ENCODE measurements at places on chromosomes 3 and 15. TPM values are rescaled to one million over a fixed set of nuclear protein-coding genes. Genes with fewer than 3 reads are reported as not detected.
A peak's percentile ranks its signal among the peaks of the same experiment; 100 is the strongest.

The CCR9 gene
- total RNA-seq, result 0.76 TPM

The DISP2 gene
- 0.71 TPM for total RNA-seq

The RBPMS2 gene
- total RNA-seq, result 0.32 TPM

The ITIH1 gene
- 0.53 TPM for total RNA-seq

- no peaks in the 10 kb centered on the region for H3K4me1 ChIP-seq
- H3K4me3 ChIP-seq, result no peak overlapping the region
- DNase-seq, result no peak
- H3K27ac ChIP-seq, result no peak overlapping the region
- no peaks in the 10 kb centered on the region for H3K27me3 ChIP-seq
These were observed 28.4 kb downstream of the SH3GL3 start for GRCh38 chr15:83475551-83475950.

The NSUN3 gene
- 25.7 TPM for total RNA-seq

The FAM3D gene
- not detected for total RNA-seq

GRCh38 chr3:14145236-14145635 is 20.4 kb downstream of the TMEM43 start:
- no peak for DNase-seq
- peak overlapping the region; percentile 95 for H3K27ac ChIP-seq
- peaks cover 18% of the 10 kb centered on the region for H3K4me1 ChIP-seq
- no peaks in the 10 kb centered on the region for H3K36me3 ChIP-seq
- H3K27me3 ChIP-seq, result no peaks in the 10 kb centered on the region

DNA sequence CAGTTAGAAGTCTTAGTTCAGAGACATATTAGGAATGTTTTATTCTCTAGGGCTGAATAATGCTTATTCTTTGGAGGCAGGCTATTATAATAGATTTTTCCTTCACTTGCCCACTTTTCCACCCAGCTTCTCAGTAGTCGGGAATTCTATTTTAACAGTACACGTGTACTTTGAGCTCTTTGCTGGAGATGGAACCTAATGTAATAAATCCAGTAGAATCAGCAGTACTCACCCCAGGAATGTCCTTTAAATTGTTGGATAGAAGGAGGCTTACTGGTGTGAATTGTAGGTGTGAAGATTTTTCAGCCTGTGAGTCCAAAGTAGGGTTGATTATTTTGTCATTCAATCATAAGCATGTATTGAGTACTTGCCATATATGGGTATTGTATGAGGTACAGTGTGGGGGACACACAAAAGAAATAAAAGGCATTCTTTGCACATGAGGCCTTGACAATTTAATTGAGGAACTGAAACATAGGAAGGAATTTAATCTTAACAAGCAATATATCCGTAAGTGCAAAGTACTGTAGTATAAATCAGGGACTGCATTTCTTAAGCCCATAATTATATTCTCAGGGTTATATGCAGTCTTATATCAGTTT is 29.5 kb upstream of the MGA start:
- H3K36me3 ChIP-seq, result no peaks in the 10 kb centered on the region
- H3K4me1 ChIP-seq, result peaks cover 14% of the 10 kb centered on the region
- H3K4me3 ChIP-seq, result no peak overlapping the region
- H3K27ac ChIP-seq, result no peak overlapping the region
- no peaks in the 10 kb centered on the region for H3K27me3 ChIP-seq

DNA sequence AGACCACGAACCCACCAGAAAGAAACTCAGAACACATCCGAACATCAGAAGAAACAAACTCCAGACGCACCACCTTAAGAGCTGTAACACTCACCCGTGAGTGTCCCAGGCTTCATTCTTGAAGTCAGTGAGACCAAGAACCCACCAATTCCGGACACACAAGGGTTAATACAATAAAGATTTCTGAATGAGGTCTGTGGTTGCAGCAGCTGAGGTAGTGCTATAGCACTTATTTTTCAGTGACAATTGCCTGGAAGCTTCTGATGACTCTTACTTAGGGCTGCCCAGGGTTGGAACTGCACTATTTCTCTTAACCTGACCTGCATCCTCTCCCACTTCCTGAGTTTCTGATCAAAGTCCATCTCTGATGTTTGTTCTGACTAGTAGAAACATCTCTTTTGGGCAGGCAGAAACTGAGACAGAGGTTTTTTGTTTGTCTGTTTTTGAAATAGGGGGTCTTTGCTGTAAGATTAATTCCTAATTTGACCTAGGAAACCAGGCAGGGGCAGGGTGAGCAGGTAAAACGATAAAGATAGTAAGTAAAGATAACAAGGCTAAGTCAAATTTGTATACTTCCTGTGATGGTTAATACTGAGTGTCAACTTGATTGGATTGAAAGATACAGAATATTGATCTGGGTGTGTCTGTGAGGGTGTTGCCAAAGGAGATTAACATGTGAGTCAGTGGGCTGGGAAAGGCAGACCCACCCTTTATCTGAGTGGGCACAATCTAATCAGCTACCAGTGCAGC is 169.1 kb downstream of the GAP43 start:
- H3K36me3 ChIP-seq, result no peaks in the 10 kb centered on the region
- H3K4me1 ChIP-seq, result no peaks in the 10 kb centered on the region
- no peak overlapping the region for H3K27ac ChIP-seq
- no peak overlapping the region for H3K4me3 ChIP-seq

GRCh38 chr3:69755795-69756194 is 16.5 kb downstream of the MITF start:
- no peaks in the 10 kb centered on the region for H3K27me3 ChIP-seq
- no peak for DNase-seq
- H3K36me3 ChIP-seq, result no peaks in the 10 kb centered on the region

The ANKRD34C gene
- total RNA-seq, result not detected

- no peaks in the 10 kb centered on the region for H3K27me3 ChIP-seq
- peaks cover 15% of the 10 kb centered on the region for H3K36me3 ChIP-seq
- H3K27ac ChIP-seq, result no peak overlapping the region
- H3K4me3 ChIP-seq, result no peak overlapping the region
- DNase-seq, result no peak
These were observed 25.9 kb downstream of the TMCC1 start for GRCh38 chr3:129867506-129868124.

The GOLGA8N gene
- total RNA-seq, result 9.6 TPM

DNA sequence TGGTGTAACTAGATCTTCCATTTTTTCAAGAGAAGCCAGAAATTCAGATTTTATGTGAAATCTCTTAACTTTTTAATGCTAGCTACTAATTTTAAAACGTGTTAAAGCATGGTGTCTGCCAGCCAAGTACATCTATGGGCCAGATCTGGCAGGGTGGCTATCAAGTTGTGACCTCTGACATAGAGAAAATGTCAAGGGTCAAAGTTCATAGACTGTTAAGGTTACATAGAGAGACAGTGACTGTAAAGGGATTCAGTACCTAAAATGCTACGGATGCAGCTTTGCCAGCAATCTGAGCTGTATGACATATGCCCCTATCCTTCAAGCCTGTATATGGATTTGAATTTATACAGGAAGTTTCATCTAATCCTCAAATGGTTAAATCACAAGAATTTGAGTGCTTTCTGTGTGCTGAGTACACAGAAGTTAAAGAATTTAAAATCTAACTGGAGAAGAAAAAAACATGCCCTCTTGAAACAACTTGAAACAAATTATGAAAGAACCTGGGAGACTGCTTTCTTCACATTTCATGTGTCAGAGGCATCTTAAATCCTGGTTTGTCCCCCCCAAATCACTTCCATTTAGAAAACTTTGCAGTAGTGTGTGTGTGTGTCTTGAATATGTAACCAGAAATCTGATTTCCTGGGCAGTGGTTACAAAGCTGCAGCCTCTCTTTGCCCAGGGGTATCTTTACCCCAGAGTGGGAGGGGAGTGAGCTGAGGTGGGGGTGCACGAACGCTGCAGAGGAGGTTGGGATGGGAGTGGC is 895 bp upstream of the ARHGAP31 start:
- no peaks in the 10 kb centered on the region for H3K36me3 ChIP-seq
- H3K4me3 ChIP-seq, result peak overlapping the region; percentile 89
- DNase-seq, result no peak

- no peak overlapping the region for H3K4me3 ChIP-seq
- H3K27me3 ChIP-seq, result no peaks in the 10 kb centered on the region
- H3K27ac ChIP-seq, result no peak overlapping the region
These were observed 28.9 kb upstream of the BHLHE40 start for GRCh38 chr3:4950351-4950784.

Measured in B cell (primary cell).